Activated naive CD8-positive, alpha-beta T cell treated with anti-CD3 and anti-CD28 coated beads, Interleukin-2, amount 50 U/mL, for 16 hours (primary cell): ENCODE measurements at places on chromosomes 2 and 18.

DNA sequence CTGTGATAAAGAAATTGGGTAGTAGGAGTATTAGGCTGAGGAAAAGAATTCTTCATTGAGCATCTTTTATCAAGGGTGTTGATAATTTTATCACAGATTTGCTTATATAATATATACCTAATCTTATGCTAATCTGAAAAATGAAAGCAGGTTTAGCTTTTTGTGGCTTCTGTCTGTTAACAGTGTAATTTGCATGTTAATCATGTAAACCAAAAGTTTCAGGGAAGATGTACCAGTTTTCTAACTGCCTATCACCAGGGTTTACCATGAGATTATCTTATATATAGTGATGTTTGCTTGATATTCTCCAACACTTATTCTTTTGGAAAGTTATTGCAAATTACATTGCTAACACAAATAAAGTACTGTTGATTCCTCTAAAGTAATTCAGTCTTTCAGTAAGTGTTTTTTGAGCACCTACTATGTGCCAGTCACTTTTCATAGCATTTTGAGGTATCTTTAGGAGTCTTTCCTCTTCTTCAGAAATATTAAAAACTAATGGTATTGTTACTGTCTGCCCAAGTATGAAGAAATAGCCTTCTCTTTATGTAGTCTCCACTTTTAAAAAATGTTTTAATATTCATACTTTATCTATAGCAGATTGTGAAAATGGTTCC is 41.6 kb downstream of the GCC2 start:
- DNase-seq, result no peak

DNA sequence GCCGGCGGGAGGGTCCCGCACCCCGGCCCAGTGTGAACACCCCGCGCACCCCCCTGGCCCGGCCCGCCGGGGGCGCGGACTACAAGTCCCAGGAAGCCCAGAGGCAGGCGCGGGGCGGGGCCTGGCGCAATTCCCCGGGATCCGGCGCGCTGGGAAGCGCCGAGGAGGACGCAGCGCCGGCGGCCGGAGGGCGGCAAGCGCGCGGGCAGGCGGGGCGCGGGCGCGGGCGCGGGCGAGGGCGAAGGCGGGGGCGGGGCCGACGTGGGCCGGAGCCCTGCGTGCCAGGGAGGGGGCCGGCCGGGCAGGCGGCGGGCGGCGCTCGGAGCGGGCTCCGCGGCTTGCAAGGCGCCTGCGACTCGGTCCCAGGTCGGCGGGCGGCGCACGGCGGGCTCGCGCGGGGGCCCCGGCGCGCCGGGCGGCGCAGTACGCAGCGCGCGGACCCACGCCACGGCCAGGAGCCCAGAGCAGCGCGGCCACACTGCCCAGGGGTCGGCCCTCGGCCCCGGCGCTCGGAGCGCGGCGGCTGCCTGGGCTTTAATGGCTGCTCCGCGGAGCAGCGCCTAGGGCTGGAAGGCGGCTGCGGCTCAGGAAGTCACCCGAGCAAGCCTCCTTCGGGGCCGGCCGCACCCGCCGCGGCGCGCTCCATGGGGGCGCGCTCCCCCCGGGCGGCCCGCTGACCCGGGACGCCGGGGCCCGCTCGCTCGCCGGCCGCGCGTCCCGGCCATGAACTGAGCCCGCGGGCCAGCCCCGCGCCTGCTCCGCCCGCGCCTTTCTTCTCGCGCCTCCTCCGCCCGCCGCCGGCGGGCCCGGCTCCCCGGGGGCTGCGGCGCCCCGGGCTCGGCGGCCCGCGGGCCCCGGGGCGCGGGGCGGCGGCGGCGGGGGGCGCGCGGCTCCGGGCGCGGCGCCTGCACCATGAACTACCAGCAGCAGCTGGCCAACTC is at the start of gene AGAP1:
TSS of gene AGAP1 (plus strand) at position 269 of the 941 bp plus-strand sequence.
- no peak for DNase-seq

DNA sequence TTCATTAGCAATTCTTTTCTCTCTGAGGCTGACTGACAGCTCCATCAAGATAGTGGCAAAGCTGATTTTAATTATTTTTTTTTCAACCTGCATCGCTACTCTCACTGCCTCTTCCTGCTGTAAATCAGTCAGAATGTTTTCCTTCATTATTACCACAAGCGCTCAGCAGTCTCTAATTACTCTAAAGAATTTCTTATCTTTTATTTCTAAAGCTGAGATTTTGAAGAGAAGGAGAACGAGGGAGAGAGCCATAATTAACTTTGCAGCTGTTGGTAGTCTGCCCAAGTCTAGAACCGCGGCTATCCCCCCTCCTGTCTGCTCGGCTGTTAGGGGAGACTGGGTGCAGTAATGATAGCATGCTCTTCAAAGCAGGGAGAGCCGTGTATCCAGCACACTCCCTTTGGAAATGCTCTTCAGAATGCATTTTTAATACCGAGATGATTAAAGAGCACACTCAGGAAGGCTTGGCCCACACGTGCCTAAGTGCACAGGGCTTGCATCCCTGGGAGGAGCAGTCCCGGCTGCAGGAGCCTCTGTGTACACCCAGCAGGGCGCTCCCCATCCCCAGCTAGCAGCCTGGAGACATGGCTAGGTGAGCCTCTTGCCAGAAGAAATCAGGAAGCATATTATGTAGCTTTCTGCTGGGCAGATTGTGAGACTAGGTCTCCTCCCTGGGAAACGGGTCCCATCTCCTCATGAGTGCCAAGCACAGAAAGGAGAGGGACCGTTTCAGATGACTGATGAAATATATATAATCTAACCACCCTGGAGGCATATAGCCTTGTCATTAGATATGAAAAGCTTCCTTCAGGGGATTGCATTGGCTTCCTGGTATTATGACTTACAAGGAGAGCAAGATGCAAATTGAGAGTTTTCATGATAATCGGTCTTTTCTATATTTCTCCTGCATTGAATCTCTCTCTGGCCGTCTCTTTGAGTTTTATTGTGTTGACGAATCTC is 555.2 kb downstream of the CMPK2 start:
- DNase-seq, result no peak

- no peak for DNase-seq
Measured at GRCh38 chr2:181129364-181130056, 149.1 kb downstream of the UBE2E3 start.

GRCh38 chr2:143725400-143725799 is 596.2 kb downstream of the ARHGAP15 start:
- DNase-seq, result no peak

DNA sequence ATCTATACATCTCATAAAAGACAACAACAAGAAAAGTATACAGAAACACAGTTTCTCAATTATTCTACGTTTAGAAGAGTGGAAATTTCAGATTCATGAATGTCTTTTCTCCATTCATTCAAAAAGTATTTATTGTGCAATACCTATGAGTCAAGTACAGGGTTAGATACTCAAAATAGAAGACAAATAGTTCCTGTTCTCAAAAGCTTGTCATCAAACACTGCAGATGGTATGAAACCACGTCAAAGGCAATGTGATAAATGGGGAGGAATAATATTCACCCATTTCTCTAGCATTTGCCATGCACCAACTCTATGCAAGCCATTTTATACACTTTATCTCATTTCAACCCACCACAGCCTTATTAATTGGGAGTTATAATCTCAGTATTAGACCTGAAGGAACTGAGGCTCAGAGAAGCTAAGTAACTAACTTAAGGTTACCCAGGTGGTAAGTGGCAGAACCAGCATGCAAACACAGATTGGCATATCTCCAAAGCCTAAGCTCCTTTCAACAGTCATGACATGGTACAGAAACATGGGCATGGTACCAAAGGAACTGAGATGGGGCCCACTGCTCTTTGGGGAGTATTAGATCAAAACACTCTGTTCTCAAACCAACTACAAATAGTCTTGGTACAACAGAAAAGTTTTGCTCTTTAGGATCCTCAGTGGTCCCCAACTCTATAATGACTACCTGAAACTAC is 67.2 kb upstream of the NPAS2 start:
- DNase-seq, result no peak

DNA sequence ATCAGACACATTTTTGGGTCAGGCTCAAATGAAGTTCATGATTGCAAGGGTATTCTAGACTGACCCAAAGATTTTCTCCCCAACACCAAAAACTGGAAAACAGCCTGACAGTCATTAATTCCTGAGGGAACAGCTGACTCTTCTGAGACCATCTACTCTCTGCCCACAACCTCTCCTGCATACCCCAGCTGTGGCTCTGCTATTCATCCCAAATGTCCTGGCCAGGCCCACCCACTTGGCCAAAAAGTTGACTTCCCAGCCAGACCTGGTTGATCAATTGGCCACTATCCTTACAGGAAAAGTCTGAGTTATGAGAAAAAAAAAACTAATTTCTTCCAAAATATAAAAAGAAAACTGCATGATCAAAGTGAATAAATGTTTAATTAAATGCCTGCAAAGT is 103.8 kb upstream of the ST3GAL5 start:
- no peak for DNase-seq
